Stimulated activated CD8-positive, alpha-beta memory T cell treated with anti-CD3 and anti-CD28 coated beads, Interleukin-15, amount 100 ng/mL, for 4 hours (primary cell): ENCODE measurements at places on chromosomes 1 and 21.
A peak's percentile ranks its signal among the peaks of the same experiment; 100 is the strongest.

DNA sequence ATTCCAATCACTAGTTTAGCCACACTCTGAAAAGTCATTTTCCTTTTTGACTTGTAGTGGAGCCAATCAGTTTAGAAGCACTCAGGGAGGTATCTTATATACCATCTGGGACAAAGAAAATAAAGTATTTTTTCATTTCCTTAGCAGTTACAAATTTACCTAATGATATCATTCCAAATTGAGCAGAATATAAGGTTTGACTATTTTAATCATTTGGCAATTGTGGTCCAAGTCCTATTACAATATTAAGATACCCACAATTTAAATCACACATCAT, 170.6 kb downstream of the LTN1 start:
- DNase-seq, result no peak

DNA sequence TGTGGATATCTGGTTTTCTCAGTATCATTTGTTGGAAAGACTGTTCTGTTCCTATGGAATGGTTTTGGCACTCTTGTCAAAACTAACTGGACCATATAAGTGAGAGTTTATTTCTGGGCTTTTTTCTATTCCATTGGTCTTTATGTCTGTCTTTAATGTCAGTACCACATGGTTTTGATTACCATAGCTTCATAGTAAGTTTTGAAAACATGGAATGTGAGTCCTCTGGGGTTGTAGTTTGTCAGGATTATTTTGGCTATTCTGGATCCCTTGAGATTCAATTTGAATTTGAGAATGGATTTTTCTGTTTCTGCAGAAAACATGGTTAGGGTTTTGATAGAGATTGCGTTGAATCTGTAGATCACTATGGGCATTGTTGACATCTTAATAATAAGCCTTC, 107.9 kb downstream of the ZFYVE9 start:
- DNase-seq, result no peak

DNA sequence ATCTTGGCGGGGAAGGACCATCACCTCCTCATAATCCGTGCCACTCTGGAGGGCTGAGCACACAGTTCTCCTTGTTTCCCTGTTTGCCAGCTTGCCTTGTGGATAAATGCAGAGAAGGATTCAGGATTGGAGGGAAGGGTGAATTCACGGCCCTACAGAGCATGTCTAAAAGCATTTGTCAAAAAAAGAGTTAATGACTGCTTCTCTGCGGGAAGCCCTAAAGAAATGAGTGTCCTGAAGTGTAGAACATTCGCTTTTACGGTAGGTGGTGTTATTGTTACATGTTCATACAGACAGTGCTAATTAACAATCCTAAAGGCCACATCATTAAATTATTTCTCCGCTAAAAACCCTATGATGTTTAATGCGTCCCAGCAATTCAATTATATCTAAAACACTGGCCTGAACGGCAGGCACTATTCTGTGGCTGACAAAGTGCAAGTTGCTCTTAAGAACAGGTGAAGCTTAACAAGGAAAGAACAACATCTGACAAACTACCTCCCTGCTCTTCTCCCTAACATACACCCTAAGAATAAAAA, 112.3 kb upstream of the NFIA start:
- no peak for DNase-seq

DNA sequence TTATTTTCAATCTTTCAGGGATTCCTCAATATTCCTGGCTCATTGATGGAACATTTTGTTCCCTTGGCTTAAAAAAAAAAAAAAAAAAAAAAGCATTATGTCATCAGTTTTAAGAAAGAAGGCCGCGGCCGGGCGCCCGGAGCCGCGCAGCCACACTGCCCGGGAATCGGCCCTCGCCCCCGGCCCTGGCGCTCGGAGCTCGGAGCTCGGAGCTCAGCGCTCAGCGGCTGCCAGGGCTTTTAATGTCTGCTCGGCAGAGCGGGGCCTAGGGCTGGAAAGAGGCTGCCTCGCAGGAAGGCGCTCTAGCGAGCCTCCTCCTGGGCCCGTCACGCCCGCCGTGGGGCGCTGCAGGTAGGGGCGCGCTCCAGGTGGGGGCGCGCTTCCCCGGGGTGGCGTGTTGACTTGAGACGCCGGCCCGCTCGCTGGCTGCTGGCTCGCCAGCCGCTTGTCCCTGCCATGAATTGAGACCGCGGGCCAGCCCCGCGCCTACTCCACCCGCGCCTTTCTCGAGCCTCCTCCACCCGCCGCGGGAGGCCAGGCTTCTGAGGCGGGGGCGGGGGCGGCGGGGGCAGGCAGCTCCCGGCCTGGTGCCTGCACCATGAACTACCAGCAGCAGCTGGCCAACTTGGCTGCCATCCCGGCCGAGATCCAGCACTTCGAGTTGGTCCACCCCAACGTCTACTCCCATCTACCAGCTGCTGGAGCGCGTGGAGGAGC, 5.4 kb upstream of the TDRD5 start:
- no peak for DNase-seq

DNA sequence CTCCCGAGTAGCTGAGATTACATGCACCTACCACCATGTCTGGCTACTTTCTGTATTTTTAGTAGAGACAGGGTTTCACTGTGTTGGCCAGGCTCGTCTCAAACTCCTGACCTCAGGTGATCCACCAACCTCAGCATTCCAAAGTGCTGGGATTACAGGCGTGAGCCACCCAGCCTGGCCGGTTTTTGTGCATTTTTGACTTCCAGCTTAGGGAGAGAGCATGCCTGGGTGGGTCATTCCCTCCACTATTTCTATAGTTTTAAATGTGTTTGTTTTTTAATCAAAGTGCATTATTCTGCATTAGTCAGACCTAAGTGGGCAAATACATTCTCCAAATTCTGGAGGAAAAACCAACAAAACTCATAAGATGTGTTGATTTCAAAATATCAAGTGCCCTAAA, 207.4 kb upstream of the NRIP1 start:
- DNase-seq, result no peak

DNA sequence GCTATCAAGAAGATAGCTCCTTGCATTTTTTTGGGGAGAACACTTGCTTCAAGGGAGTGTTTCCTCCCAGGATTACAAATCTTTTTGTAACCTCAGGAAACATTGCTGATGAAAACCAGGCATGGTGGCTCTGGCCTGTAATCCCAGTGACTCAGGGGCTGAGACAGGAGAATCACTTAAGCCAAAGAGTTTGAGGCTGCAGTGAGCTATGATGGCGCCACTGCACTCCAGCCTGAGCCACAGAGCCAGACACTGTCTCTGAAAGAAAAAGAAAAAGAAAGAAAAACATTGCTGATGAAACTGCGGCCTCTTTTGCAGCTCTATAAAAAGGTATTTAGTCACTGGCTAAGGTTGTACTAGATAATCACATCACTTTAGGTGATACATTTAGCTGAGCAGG, 7.3 kb downstream of the RNU1-2 start:
- DNase-seq, result no peak

DNA sequence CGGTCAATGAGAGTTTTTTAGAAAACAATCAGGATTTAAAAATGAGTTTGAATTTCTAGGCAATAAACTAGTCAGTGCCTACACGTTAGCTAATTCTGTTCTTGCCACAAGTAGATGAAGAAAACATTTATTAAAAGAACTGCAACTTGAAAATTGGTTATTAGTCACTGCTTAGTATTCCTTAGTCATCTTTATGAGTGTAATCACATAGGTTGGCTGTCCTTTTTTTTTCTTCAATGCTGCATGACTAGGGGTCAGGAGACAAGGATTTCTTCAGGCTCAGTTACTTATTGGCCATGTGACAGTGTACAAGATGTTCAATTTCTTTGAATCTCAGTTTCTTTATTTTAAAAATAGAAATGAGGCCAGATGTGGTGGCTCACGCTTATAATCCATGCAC, 17.1 kb downstream of the SOAT1 start:
- DNase-seq, result no peak

DNA sequence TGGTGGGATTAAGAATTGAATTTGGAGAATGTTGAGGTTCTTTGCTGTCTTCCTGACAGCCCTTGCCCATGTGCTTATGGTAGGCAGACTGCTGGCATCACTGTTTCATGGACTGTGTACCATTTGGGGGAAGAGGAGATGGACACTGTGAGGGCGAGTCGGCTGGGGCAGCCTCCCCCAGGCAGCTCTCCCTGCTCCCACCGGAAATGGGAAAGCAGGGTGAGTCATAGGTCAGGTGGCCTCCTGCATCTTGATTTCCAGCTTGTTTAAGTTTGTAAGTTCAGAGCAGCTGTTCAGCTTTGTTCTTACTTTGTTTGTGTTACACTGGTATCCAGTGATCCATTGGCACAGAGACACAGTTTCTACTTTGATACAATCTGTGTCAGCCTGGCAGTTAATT, 87.2 kb upstream of the CNIH3 start:
- no peak for DNase-seq

DNA sequence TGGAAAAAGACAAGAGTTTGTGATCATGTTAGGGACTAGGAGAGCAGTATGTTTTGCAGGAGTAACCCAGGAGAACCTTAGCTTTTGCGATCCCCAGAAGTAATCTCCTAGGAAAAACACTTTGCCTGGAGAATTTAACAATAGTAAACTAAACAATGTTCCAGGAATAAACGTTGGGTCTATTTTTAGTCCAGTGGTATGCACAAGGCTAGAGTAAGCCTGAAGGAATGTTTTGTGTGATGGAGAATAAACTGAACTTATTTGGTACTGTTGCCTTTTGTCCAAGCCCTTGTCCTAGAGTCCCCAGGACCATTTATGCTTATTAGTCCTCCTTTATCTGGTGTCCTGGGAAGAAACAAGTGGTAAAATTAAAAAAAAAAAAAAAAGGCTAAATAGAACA, 28.7 kb upstream of the RGS5 start:
- DNase-seq, result no peak

- no peak for DNase-seq
Measured at GRCh38 chr1:178552856-178553255, 39.9 kb downstream of the TEX35 start.

DNA sequence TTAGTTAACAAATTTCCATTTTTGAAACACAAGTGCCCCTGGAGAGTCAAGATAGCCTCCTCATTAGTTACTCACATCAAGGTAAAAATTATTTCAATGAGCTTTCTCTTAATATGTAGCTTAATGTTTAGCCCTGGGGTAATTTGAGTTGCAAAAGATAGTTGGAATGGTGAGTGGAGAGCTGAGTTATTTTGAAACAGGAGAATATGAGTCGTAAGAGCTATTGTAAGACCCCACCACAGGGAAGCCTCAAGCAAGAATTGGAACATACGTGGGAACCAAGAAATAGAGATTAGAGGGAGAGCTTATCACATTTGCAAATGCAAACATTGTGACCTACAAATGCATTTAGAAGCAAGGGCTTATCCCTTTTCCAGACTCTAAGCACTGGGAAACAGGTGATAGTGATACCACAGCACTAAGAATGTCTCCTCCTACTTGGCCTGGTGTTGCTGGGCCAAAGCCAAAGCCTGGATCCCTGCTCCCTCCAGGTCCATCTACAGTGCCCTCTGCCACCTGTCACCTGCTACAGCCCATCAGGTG, 635.1 kb downstream of the PTPRC start:
- DNase-seq, result no peak

- no peak for DNase-seq
Measured at GRCh38 chr1:234326497-234327366, 46.5 kb upstream of the COA6 start.

GRCh38 chr21:35048706-35049617, at the start of gene RUNX1:
Gene RUNX1, minus strand, starts transcription at chr21:35049302.
- DNase-seq, result peak; percentile 62

DNA sequence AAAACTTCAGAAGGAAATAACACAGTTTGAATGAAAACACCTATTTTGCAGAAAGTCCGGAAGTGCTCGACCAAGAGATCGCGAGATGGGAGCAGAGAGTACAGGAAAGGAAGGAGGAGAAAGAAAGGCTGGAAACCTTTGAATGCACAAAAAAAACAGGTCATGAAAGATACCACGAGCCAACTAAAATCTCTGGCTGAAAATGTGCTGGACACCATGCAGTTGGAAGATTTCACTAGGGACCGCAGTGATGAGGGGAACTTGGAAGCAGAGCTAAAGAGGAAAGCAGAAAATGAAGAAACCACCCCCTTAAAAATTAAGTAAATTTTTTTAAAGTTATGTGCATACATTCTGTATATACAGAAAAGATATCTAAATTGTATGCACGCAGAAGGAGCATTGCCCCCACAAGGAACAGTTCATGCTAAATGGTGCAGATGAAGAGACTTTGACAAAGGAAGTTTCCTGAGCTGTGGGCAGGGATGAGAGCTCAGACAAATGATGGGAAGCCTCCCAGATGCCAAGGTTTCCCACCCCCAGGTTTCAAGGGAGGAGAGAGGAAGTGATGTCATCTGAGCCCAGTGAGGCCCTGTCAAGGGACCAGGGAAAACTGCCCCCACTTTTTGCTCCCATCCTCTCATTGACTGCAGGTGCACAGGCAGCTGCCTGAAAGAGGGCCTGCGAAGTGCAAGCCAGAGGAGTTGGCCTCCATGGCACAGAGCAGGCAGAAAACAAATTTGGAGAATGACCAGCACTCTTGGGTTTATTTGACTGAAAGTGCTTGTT, 52.5 kb downstream of the ETS2 start:
- DNase-seq, result no peak

DNA sequence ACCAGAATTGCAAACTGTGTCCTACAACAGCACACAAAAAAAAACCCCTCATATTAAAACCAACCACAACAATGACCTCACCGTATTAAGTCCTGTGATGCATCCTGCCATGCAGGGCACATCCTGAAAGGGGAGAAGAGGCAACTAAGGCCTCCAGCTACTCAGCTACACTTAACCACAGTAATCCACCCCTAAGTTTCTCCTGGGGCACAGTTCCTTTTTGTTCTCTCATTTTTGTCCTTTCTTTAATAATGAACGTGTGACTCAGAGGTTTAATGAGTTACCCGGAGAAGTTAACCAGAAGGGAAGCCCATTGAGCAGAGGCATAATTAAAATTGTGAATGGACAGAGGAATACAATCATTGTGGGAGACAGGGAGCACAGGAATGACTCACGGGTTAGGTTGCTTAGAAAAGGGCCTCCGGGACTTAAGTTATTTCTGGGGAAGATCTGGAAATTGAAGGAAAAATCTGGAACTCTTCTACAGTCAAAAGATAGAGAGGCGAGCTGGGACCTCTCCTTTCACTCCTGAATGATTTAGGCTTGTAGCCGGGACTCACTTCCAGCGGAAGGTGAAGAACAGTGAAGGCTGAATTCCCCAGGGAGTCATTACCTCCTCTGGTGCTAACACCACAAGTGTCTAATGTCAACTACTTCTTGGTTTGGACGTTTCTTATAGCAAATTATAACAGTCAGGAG, 36.9 kb upstream of the HIVEP3 start:
- DNase-seq, result no peak
